Daoy (cell line): ENCODE measurements at places on chromosomes 7 and 10. TPM values are rescaled to one million over a fixed set of nuclear protein-coding genes. Genes with fewer than 3 reads are reported as not detected.

DNA sequence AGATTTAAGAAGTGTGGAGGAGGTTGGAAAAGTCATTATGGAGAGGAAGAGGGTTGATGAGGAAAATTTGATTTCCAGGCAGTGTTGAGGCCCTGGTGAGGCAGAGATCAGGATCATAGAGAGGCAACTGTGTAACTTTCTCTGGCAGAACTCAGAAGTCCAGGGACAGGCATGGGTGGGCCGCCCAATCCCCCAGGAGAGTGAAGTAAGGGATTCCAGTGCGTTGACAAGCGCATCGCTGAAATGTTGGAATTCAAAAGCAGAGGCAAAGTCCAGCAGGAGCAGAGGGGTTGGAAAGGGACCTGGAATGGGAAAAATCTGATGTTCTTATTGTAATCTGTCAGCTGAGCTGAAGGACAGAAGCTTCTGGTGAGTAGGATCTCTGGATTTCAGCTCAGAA, 207.3 kb downstream of the FAM107B start:
- no peak for DNase-seq

- no peak for DNase-seq
These were observed 240.8 kb upstream of the POM121L12 start for GRCh38 chr7:52794621-52795020.

- no peak for DNase-seq
These were observed 567.4 kb downstream of the INHBA start for GRCh38 chr7:41135511-41135910.

GRCh38 chr7:42208572-42208971, 28.4 kb downstream of the GLI3 start:
- DNase-seq = no peak

GRCh38 chr7:85833066-85833465, 646.2 kb upstream of the SEMA3D start:
- no peak for DNase-seq

GRCh38 chr10:70135046-70135445, 2.4 kb upstream of the AIFM2 start:
- no peak for DNase-seq

DNA sequence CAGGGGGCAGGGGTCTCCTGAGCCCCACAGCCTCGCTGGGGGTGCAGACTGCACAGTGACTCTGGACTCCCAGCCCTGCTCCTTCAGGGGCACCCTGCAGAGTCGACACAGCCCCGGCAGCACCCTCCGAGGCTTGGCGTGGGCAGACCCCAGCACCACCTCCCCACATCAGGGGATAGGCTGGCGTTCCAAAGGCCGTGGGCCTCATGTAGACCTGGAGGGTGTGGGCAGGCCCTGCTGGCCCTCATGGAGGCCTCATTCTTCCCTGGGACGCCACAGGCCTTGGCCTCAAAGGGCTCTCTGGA, 265.9 kb downstream of the ELFN1 start:
- DNase-seq = no peak

- no peak for DNase-seq
These were observed 216.9 kb downstream of the GLI3 start for GRCh38 chr7:42020061-42020460.

GRCh38 chr10:4353964-4354363, 472.0 kb upstream of the AKR1E2 start:
- DNase-seq = peak; percentile 45

DNA sequence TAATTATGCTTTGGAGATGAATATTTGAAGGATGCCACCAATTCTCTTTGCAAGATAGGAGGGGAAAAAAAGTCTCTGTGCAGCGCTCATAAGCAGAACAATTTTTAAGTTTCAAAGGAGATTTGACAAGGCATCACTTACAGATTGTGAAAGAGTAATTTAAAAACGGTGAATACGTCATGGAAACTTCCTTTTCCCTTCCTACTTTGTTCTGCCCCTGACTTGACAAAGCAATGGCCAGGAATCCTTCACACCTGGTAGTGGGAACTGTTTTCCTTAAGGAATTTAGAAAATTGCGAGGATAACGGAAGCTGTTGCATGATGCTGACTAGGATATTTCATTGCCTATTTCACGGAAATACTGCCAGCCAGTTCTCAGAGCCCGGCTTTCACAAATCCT, 16.7 kb downstream of the FAM107B start:
- DNase-seq = no peak

GRCh38 chr10:94402204-94402842, at the start of gene TBC1D12:
Gene TBC1D12 (plus strand): TSS chr10:94402541. CDS start chr10:94402614, 73 bp downstream.
- peak; percentile 94 for DNase-seq

Gene EFCAB10
- total RNA-seq = 0.17 TPM in 1 of 2 replicates, not detected in the other

Gene PLCE1
- 1.6 and 2.5 TPM in 2 replicates for total RNA-seq

Gene PAPOLB
- not detected in 2 replicates for total RNA-seq

Gene SLC16A9
- total RNA-seq = 11.7 and 13.7 TPM in 2 replicates

Gene H2BK1
- total RNA-seq = not detected in 2 replicates

Gene MYPN
- 1.8 and 2.9 TPM in 2 replicates for total RNA-seq
